ENCODE measurements at places on chromosomes 13 and 19. TPM values are rescaled to one million over a fixed set of nuclear protein-coding genes. Genes with fewer than 3 reads are reported as not detected.

- DNase-seq: no peak
Observed at GRCh38 chr13:98563071-98563470, 13.8 kb downstream of the STK24 start.

GRCh38 chr13:97866346-97866745 is 87.1 kb upstream of the IPO5 start:
- no peak for DNase-seq

GRCh38 chr19:42468273-42468796 is 25.6 kb upstream of the CXCL17 start:
- peak; percentile 76 for DNase-seq

GRCh38 chr19:42048992-42049391 is 21.0 kb downstream of the GRIK5 start:
- no peak for DNase-seq

DNA sequence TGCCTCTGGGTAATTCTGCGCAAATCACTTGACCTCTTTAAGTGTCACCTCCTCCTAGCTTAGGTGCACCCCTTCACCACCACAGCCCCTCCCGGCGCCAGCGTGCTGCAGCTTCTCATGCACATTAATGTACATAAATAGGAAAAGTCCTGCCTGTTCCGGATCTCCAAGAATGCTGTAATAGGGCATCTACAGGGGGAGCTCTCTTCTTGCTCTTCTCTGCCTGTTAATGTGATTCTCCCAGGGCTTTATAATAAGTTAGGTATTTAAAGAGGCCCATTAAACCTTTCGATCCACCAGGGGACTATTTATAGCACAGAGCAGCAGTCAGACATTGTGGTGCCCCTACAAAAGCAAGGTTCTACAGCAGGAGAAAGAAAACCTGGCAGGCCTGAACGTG is 35.3 kb downstream of the SOX1 start:
- no peak for DNase-seq

- DNase-seq: no peak
Observed at GRCh38 chr13:111904701-111905608, 162.0 kb upstream of the SOX1 start.

GRCh38 chr13:34879851-34880250 is 62.2 kb upstream of the NBEA start:
- DNase-seq: no peak

DNA sequence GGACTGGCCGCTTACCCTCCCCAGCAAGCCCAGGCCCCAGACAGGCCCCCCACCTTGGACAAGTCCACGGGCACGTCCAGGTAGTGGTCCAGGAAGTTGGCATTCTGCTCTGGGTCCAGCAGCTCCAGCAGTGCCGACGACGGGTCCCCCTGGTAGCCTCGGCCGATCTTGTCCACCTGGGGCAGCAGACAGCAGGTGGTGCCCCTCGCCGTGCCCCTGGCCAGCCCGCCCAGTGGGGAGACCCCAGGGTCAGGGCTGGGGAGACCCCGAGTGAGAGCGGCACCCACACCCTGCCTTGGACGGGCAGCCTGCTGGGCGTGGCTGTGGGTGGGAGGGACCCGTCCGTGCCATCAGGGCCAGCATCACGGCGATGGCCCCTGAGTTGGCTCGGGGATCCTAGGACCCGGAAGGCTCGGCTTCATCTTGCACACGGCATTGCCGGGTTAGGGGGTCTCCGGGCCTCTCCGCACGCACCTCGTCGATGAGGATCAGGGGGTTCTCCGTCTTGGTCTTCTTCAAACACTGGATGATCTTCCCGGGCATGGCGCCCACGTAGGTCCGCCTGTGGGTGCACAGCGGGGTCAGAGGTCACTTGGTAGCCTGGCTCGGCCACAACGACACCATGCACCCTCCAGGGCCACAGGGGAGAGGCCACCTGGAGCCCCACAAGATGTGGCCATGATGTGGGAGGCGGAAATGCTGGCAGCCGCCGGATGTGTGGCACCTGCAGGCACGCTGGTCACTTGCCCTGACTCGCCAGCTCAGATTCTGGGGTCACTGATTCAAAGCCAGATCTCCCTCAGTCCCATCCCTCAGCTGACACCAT is 6.3 kb downstream of the RPL36 start:
- DNase-seq: no peak

DNA sequence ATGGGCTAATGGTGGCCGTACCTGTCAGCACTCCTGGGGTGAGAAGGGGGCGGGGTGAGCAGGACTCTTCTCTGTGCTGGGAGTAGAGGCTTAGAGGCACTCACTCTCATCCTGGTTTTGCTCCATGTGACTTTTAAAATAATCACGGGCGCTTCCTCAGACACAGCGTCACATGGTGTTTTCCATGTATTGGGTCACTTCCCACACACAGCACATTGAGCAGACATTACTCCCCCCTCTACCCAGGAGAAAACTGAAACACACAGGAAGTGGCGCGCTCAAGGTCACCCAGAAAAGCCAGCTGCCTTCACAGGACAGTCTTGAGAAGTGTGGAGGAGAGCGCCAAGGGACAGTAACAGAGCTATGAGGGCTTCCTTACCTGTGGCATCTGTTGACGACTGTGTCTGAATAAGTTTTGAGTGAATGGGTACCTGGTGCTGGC is 23.2 kb downstream of the SPATA13 start:
- DNase-seq: no peak

DNA sequence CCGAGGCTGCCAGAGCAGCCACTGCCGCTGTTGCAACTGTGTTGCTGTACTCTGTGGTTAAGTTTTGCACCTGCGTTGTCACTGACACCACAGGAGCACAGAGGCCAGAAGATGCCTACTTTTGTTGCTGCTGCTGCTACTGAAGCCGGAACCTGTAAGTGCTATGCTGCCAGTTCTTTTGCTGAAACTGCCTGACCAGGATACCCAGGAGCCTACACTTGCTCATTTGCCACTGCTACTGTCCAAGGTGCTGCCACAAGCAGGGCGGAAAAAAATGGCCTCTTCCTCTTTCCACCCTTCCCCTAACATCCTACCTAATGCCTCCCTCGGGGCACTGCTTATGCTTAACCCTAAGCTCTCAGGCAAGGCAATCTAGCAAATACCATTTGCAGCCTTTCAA is 29.0 kb upstream of the NBEA start:
- DNase-seq: peak; percentile 65

DNA sequence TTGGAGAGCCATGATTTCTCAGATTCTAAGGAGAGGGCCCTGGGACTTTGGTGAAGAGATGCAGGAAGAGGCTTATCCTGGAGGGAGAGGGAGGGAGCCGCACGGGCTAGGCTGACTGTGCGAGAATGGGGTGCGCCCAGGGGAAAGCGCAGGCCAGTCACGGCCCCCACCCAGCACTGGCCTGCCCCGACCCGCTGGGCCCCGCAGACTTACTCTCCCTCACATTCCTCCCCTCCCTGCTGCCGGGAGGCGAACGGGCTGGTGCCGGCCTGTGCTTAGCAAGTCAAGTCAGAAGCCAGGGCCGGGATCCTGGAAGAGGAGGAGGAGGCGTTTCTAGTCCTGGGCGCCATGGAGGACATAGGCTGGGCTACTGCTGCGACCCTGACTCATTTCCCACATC is 120.0 kb downstream of the CRYL1 start:
- DNase-seq: no peak

- DNase-seq: no peak
Observed at GRCh38 chr13:101594936-101595335, 142.5 kb downstream of the ITGBL1 start.

GRCh38 chr19:344625-345319 is at the start of gene MIER2:
Gene MIER2 (minus strand): TSS chr19:344796. CDS start chr19:344782, 14 bp downstream.
- DNase-seq: peak; percentile 86

DNA sequence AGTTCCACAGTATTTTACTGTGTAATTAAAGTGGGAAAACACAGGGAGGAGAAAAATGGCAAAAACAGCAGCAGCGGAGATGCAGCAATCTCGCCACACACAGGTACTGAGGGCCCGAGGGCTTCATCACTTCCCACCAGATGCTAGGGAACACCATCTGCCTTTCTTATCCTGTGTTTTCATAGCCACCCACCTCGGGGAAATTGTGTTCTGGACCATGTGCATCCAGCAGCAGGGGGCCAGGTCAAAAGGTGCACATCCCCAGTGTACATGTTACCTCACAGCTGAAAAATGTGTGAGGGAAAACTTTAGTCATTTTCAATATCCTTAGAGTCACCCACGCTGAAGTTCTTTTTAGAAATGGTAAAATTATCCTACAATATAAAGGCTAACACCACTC is 30.2 kb downstream of the PDCD5 start:
- DNase-seq: no peak

DNA sequence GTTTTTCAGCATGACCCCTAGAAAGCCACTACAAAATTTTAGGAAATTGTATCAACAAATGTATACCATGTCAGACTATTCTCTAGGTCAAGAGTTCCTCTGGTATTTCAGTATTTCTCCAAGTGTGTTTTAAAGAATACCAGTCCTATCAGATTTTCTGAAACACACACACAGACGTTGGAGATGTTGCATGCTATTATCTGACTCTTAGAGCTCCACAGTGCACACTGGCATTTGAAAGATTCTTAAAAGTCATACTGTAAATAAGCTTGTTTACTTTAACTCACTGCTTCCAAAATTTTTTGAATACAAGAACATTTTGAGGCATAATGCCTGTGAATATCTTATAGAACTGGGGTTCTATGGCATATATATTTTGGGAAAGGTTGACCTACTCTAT is 33.8 kb upstream of the VWA8 start:
- DNase-seq: no peak

GRCh38 chr13:66887088-66887487 is 343.0 kb downstream of the PCDH9 start:
- peak; percentile 65 for DNase-seq

DNA sequence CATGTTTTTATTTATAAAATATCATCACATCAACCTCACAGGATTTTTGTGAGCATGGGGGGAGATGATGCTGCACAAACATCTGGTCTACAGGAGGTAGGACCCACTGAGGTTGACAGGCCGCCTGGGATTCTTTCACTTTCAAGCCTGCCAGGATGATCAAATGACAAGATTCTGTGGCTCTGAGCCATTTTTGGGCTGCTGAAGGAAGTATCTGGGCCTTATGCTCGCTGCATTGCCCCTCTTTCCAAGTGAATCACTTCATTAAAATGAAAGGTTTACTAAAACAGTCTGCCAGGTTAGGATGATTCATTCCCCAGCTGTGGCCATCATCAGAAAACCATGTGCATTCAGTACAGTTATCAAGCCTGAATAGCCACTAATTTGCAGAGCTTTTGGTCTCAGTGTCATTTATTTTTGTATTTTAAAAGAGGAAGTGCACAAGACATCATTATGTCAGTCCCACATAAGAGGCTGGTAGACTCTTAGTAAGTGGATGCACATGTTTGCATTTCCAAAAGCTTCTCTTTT is 34.4 kb downstream of the STARD13 start:
- peak; percentile 86 for DNase-seq

- DNase-seq: no peak
Observed at GRCh38 chr13:75774176-75774575, 138.0 kb downstream of the LMO7 start.

- DNase-seq: no peak
Observed at GRCh38 chr19:43664018-43664417, 6.0 kb downstream of the PLAUR start.

GRCh38 chr13:59247171-59247570 is 916.6 kb downstream of the DIAPH3 start:
- peak; percentile 12 for DNase-seq

DNA sequence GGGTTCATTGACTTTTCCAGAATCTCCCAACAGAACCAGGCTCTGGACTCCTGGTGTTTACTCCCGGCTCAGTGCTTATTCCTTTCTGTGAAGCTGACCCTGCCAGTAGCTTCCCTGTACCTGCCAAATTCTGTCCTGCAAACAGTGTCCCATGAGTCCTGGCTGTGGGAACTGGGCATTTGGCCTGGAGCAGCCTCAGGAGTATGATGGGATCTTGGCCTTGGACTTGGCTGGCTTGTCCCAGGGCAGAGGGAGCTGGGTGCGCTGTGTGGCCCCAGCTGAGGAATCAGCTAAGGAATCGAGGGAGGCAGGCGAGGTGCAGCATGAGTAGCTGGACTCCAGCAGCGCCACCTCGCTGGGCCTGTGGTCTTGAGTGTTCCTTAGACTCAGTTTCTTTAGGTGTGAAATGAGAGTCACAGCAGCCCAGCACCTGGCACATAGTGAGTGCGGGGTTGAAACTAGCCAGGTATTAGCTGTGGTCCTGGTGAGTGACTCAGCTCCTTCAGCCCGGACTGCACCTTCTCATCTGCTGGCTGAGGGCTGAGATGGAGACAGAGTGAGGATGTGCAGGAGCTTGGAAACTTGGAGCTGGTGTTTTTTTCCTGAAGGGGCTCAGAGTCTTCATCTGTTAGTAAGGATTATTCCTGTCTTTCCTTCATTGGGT is 10.4 kb downstream of the CLASRP start:
- DNase-seq: no peak

GRCh38 chr19:4704317-4704673 is 19.3 kb downstream of the DPP9 start:
- DNase-seq: no peak

Gene KIRREL2
- 4.2 TPM for total RNA-seq

Gene KCNN4
- 0.60 TPM for total RNA-seq

Gene CPB2
- total RNA-seq: not detected

Gene SMIM44
- total RNA-seq: not detected

Gene TNFAIP8L1
- total RNA-seq: 2.2 TPM

Gene PRR19
- total RNA-seq: 1.4 TPM

Gene PODNL1
- total RNA-seq: 0.67 TPM

Gene SLC1A6
- 1.4 TPM for total RNA-seq

Gene RAX2
- not detected for total RNA-seq

Gene YIPF2
- 67.2 TPM for total RNA-seq

Gene ELANE
- not detected for total RNA-seq
